IMR-90 (cell line): ENCODE measurements at places on chromosomes 7 and 10. TPM values are rescaled to one million over a fixed set of nuclear protein-coding genes. Genes with fewer than 3 reads are reported as not detected.

DNA sequence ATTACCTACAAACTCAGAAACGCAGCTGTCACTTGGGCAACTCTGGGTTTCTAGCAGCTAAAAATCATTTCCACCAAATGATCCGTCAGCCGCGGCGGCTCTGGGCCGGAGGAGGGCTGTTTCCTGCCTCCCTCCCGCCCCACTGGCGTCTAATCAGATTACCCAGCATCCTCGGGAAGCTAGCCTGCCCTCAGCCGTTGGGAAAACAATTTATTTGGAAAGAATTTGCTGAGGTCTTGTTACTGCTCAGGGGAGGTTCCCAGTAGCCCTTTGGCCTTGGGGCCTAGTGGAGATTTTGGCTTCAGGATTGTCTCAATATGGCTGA is 65.0 kb upstream of the ADGRA1 start:
- peaks cover 5% of the 10 kb centered on the region; the same call in 1 of the 2 replicates for H3K27me3 ChIP-seq
- no peaks in the 10 kb centered on the region for H3K4me1 ChIP-seq
- H3K36me3 ChIP-seq = no peaks in the 10 kb centered on the region
- no peak overlapping the region for H3K4me3 ChIP-seq

DNA sequence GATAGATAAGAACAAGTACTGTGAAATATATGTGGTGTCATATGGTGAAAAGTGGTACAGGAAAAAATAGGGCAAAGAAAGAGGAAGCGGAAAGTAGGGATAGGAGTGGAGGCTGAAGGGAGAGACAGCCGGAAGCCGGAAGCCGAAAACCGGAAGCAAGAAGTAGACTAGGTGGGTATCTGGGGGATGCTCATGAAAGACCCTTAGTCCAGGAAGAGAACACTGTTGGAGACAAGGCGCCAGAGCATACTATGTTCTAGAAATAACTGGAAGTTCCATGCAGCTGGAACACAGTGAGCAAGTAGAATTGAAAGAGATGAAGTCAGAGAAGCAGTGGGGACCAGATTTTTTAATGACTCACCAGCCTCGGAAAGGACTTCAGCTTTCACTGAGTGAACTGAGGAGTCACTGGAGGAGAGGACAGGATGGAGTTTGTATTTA is 22.5 kb downstream of the ST8SIA6 start:
- H3K36me3 ChIP-seq = no peaks in the 10 kb centered on the region
- no peak overlapping the region for H3K27ac ChIP-seq
- H3K27me3 ChIP-seq = peaks cover 21% of the 10 kb centered on the region
- peaks cover 2% of the 10 kb centered on the region; the same call in 1 of the 2 replicates for H3K4me1 ChIP-seq
- H3K4me3 ChIP-seq = no peak overlapping the region

DNA sequence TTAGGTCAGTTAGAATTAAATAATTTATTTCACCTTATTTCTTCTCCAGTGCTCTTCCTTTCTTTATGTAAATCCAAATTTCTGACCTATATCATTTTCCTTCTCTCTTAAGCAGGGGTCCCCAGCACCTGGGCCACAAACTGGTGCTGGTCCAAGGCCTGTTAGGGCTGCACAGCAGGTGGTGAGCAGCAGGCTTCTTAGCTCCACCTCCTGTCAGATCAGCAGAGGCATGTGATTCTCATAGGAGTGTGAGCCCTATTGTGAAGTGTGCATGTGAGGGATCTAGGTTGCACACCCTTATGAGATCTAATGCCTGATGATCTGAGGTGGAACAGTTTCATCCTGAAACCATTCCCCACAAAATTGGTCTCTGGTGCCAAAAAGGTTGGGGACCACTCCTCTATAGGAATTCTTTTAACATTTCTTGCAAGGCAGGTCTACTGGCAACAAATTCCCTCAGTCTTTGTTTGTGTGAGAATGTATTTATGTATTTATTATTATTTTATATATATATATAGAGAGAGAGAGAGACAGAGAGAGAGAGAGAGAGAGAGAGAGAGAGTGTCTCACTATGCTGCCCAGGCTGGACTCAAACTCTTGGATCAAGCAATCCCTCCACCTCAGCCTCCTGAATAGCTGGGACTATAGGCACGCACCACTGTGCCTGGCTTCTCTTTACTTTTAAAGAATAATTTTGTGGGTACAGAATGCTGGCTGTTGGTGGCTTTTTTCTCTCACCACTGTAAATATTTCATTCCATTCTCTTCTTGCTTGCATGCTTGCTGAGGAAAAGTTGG is 4.3 kb upstream of the ABCC2 start:
- peaks cover 10% of the 10 kb centered on the region for H3K4me1 ChIP-seq
- H3K36me3 ChIP-seq = no peaks in the 10 kb centered on the region
- H3K4me3 ChIP-seq = no peak overlapping the region
- H3K27ac ChIP-seq = peak overlapping the region; percentile 77; the same call in 1 of the 2 replicates

The MRLN gene
- total RNA-seq = not detected in 2 replicates

The UCN3 gene
- not detected in 2 replicates for total RNA-seq

The SEMA3D gene
- 10.8 and 13.6 TPM in 2 replicates for total RNA-seq

GRCh38 chr10:85433248-85433647 is 933.3 kb downstream of the GRID1 start:
- no peaks in the 10 kb centered on the region for H3K36me3 ChIP-seq
- no peak overlapping the region for H3K27ac ChIP-seq
- DNase-seq = no peak
- H3K27me3 ChIP-seq = no peaks in the 10 kb centered on the region
- H3K4me1 ChIP-seq = no peaks in the 10 kb centered on the region

GRCh38 chr7:937856-938484 is 16.5 kb downstream of the ADAP1 start:
- no peaks in the 10 kb centered on the region for H3K36me3 ChIP-seq
- DNase-seq = no peak
- H3K4me1 ChIP-seq = no peaks in the 10 kb centered on the region
- no peak overlapping the region for H3K4me3 ChIP-seq
- H3K27ac ChIP-seq = no peak overlapping the region

DNA sequence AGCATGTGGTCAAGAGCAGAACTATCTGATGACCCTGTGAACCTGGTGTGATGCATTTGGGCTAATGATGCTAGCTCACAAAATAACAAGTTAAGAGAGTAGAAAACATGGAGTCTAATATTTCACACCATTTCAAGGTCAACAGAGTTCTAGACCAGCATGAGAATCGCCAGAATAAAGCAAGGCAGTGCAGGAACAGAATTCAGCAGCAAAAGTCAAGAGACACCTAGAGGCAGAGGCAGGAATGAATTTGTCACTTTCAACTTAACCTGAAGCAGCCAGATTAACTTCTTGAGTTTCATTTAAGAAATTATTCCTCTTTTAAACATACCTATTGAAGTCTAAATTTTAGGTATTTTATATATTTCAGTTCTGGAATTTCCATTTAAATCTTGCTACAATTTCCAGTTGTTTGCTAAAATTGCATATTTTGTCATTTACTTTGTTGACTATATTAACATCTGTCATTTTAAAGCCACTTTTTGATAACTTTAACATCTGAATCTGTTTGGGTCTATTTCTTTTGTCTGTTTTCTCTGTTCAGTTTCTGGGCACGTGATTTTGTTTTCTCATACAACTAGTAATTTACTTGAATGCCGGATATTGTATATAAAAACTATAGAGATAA is 44.2 kb upstream of the PRSS58 start:
- no peak for DNase-seq
- no peaks in the 10 kb centered on the region for H3K4me1 ChIP-seq
- H3K36me3 ChIP-seq = no peaks in the 10 kb centered on the region
- H3K4me3 ChIP-seq = no peak overlapping the region
- no peaks in the 10 kb centered on the region for H3K27me3 ChIP-seq

DNA sequence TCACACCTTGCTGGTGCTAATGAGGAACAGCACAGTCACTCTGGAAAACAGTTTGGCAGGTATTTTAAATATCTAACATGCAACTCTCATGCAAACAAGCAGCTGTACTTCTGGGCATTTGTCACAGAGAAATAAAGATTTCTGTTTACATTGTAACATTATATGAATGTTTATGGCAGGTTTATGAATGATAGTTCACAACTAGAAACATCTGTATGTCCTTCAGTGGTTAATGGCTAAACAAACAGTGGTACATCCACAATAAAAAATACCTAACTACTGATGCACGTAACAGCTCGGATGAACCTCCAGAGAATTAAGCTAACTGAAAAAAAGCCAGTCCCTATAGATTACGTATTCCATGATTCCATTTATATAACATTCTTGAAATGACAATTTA is 109.6 kb downstream of the GPR37 start:
- no peak overlapping the region for H3K4me3 ChIP-seq
- no peaks in the 10 kb centered on the region for H3K27me3 ChIP-seq
- H3K27ac ChIP-seq = no peak overlapping the region
- H3K4me1 ChIP-seq = peaks cover 2% of the 10 kb centered on the region; the same call in 1 of the 2 replicates
- DNase-seq = no peak

The CDK1 gene
- 28.1 and 37.5 TPM in 2 replicates for total RNA-seq

DNA sequence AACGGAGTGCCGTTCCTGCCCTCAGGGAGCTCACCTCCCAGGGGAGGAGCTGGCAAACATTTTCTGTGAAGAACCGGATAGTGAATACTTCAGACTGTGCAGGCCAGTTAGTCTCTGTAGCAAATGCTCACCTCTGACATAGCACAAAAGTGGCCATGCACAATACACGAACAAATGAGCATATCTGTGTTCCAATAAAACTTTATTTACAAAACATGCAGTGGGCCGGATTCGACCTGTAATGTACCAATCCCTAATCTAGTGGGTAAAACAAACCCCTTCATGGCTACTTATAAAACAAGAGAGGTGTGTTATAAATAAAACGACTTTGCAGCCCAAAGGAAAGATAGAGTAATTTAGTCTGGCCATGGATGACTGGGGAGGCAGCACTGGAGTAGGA is 48.7 kb downstream of the KCNMA1 start:
- no peak overlapping the region for H3K27ac ChIP-seq
- no peaks in the 10 kb centered on the region for H3K27me3 ChIP-seq
- no peaks in the 10 kb centered on the region for H3K36me3 ChIP-seq
- no peak for DNase-seq
- H3K4me3 ChIP-seq = no peak overlapping the region
- H3K4me1 ChIP-seq = peaks cover 19% of the 10 kb centered on the region

The NXPH1 gene
- not detected in 2 replicates for total RNA-seq

- H3K4me3 ChIP-seq = no peak overlapping the region
- DNase-seq = no peak
- peaks cover 15% of the 10 kb centered on the region for H3K27me3 ChIP-seq
- no peaks in the 10 kb centered on the region for H3K4me1 ChIP-seq
- no peaks in the 10 kb centered on the region for H3K36me3 ChIP-seq
Measured at GRCh38 chr7:134419875-134420274, 39.0 kb downstream of the AKR1B1 start.

DNA sequence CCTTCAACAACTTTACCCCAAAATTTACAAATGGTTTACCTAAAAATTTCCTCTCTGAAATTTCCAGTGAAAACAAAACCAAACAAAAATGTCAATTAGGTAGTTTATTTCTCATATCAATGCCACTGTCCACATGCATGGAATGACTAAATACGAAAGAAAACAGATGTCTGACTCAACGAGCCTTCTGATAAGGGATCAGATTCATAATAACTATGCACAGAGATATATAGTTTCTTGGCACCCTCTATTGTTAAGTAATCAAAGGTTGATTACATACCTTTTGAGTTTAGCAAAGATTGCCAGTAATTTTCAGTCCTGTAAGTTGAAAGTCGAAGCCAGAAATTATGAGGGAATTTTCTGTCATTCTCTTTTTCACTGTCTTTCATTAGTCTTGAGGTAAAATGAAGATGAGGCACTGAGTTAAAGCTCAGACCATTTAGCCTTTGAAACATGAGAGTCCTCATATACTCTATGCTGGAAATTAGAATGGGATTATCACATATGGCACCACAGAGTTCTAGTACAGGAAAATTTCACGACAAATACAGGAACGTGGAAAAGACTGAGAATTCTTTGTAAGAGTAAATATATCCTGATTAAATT is 519.1 kb upstream of the ANKRD30A start:
- no peaks in the 10 kb centered on the region for H3K36me3 ChIP-seq
- H3K27ac ChIP-seq = no peak overlapping the region
- H3K27me3 ChIP-seq = no peaks in the 10 kb centered on the region
- H3K4me1 ChIP-seq = peaks cover 11% of the 10 kb centered on the region
- no peak overlapping the region for H3K4me3 ChIP-seq

DNA sequence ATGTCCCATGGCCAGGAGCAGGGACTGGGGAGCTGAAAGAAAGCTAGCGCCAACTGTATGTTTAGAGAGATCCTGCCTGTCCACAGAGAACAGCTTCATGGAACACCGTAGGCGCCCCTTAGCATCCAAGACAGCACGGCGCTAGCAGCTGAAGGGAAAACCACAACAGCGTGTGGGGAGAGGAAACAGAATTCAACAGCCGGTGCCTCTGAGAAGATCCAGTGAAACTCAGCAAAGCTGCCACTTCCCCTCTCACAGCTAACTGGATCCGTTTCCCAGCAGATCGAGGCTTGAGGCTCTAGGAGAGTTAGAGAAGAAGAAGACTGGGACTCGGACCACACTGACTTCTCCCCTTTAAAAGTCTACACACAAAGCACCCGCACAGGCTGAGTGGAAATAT is 145.0 kb downstream of the MAD1L1 start:
- H3K27me3 ChIP-seq = no peaks in the 10 kb centered on the region
- no peaks in the 10 kb centered on the region; the same call in 1 of the 2 replicates for H3K36me3 ChIP-seq
- H3K4me3 ChIP-seq = no peak overlapping the region
- H3K4me1 ChIP-seq = peaks cover 3% of the 10 kb centered on the region; the same call in 1 of the 2 replicates
- H3K27ac ChIP-seq = no peak overlapping the region

- DNase-seq = no peak
- no peak overlapping the region for H3K4me3 ChIP-seq
- no peaks in the 10 kb centered on the region for H3K4me1 ChIP-seq
- H3K27ac ChIP-seq = no peak overlapping the region
- H3K36me3 ChIP-seq = no peaks in the 10 kb centered on the region
Measured at GRCh38 chr10:59550061-59550460, 159.6 kb downstream of the SLC16A9 start.

GRCh38 chr10:119706521-119707278 is 19.1 kb upstream of the INPP5F start:
- H3K4me3 ChIP-seq = no peak overlapping the region
- no peak overlapping the region for H3K27ac ChIP-seq
- DNase-seq = no peak
- no peaks in the 10 kb centered on the region; the same call in 1 of the 2 replicates for H3K27me3 ChIP-seq

- H3K27ac ChIP-seq = no peak overlapping the region
- H3K36me3 ChIP-seq = no peaks in the 10 kb centered on the region
- no peaks in the 10 kb centered on the region for H3K27me3 ChIP-seq
- no peak overlapping the region for H3K4me3 ChIP-seq
- no peaks in the 10 kb centered on the region for H3K4me1 ChIP-seq
- no peak for DNase-seq
Measured at GRCh38 chr10:25699631-25700030, 234.4 kb upstream of the MYO3A start.
